ENCODE measurements at places on chromosomes 4 and X.
A peak's percentile ranks its signal among the peaks of the same experiment; 100 is the strongest.

DNA sequence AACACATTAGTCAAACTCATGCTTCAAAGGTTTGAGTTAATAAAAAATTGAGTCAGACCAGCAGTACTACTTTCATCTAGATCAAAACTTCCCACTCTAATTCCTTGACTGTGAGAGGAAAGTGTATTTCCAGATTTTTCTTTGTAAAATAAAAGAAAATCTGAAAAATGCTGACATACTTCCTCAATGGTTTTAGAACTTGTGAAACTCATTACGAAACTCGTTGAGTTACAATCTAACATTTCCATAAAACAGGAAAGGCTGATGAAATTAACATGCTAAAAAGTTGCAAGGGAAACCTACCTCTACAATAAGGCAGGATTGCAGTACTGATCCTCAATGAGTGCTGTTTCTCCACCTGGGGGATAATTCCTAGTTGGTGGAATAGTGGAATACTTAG is 217.8 kb upstream of the HCCS start:
- no peak for DNase-seq

- peak; percentile 86 for DNase-seq
Measured at GRCh38 chr4:24794916-24795665, at the start of gene SOD3. Gene SOD3, plus strand, starts transcription at chr4:24795573. Its CDS starts 3,949 bp downstream, at chr4:24799522.

DNA sequence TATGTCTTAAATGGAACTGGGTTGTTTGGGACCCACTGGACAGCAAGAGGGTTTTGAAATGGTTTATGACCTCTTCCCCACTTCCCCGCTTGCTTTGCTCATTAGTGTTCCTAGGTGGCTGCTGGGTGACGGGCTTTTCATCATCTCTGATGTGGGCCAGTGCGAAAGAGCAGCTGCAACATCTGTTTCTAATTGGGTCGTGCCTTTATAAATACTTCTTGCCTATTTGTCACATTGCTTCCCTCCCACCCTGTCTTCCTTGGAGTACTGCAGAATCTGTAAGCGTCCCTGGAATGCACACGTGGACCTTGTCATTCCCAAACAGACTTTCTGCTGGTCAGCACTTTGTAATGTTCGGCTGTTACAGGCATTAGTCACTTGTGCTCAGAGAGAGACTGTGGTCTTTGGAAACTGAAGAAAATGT is 35.2 kb downstream of the SEPTIN11 start:
- DNase-seq: peak; percentile 100

DNA sequence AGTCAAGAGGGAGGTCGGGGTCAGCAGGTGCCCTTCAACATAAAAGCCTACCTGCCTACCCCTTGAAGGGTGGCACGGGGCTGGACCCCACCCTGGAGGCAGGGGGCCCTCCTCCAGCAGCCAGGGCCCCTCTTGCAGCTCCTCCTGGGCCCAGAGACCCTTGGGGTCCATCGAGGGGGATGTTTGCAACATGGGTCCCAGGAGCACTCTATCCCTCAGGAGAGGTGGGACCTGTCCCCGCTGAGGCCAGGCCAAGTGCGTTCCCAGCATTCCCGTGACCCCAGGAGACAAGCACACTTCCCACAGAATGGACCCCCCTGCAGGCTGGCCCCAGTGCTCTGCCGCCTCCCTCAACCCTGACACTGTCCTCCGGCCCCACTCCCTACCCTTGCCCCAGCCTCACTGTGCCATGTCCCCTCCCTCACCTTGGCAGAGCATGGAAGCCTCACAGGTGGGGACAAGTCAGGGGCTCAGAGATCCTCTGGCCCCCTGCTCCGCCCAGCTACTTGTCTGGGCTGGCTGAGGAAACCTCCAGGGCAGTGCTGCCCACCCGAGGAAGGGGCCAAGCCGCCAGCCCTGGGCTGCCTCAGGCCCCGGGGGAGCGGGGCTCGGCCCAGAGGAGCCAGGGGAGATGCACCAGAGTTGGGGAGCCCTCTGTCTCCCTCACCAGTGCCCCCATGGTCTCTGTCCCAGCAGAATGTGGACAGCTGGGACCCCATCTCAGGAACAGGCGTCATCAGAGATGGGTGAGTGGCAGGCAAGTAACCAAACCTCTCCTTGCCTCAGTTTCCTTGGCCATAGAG is 2.2 kb downstream of the MXD4 start:
- DNase-seq: no peak

DNA sequence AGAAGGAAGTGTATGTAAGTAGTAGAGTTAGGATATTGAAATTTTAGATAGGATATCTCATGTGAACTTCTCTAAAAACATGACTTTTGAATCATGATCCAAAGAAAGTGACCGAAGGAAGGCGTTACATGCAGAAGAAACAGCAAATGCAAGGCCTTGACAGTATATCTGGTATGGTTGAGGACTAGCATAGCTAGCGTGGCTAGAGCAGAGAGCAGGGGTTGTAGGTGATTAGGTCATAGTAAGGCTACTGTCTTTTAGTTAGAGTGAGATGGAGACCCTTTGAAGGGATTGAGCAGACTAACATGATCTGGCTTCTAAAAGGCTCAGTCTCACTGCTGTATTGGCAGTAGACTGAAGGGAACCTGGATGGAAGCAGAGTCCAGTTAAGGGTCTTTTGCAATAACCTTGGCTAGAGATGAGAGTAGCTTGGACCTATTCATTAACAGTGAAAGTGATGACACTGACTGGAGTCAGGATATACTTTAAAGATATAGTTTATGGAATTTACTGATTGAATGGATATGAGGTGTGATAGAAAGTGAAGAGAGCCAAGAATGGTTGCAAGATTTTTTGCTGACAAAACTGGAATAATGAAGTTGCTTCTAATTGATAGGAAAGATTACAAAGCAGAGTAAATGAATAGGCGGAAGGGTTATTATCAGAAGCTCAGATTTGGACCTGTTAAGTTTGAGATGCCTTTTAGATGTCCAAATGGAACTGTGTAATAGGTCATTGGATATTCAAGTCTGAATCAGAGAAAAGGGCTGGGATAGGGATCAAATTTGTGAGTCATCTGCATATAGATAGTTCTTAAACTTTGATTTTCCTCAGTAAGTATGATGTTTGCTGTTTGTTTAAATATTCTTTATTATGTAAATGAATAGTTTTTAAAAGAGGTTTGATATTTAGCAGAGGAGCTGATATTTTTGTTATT is 59.8 kb downstream of the MRPL1 start:
- no peak for DNase-seq

DNA sequence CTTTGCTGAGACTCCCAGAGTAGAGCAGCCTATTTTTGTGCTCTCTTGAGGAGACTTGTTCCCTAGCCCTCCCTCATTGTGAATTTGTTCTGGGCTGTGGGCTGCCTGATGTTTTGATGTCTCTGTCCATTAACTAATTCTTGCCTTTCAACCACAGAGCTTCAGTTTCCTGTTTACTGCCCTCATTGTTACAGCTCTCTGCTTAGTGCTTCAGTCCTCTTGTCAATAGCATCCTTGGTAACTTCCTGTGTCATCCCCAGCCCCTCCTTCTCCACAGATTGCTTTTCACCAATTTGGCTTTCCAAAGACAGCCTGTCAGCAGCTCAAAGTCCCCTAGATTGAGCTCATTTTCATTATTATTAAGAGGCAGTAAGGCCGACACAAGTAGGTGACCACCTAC is 69.9 kb downstream of the COX7B2 start:
- DNase-seq: no peak

GRCh38 chrX:34656842-34657725 is at the start of gene TMEM47:
Gene TMEM47, minus strand, starts transcription at chrX:34657285. Its CDS starts 256 bp downstream, at chrX:34657029.
- peak; percentile 58 for DNase-seq

DNA sequence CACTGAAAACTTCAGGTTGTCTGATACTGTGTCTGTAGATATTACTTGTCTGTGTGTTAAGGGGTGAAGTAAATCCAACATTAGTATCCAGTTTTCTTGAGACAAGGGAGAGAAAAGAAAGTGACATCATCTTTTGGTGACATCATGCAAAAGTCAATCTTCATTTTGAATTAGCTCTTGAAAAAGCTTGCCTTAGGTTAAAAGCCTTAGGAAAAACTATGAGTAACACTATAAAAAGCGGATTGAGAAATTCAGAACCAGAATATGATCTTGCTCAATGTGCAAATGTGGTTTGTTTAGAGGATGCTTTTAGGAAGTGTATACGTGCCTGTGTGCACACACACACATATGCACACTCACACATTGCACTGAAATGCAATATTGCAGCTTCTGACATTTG is 345.8 kb upstream of the CASK start:
- DNase-seq: no peak

- DNase-seq: no peak
Measured at GRCh38 chrX:110412971-110413726, 54.5 kb downstream of the RTL9 start.

DNA sequence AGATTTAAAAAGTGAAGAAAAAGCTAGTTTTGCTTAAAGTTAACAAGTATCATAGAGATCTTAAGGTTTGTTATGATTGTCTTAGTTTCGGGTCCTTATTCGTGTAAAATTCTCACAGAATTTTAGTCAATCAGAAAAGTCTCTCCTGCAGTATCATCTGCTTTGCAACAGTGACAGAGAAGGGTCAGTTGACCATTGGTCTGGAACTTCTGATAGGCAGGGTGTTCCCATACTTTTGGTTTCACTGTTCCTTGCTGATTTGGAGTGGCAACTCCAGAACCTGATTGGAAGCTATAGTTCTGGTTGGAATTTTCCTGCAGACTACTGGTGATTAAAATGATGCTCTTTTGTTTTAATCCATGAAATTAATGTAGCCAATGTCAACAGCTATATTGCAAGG is 1.8 kb downstream of the IL15 start:
- no peak for DNase-seq

GRCh38 chrX:116881961-116882360 is 419.2 kb upstream of the CT83 start:
- no peak for DNase-seq

DNA sequence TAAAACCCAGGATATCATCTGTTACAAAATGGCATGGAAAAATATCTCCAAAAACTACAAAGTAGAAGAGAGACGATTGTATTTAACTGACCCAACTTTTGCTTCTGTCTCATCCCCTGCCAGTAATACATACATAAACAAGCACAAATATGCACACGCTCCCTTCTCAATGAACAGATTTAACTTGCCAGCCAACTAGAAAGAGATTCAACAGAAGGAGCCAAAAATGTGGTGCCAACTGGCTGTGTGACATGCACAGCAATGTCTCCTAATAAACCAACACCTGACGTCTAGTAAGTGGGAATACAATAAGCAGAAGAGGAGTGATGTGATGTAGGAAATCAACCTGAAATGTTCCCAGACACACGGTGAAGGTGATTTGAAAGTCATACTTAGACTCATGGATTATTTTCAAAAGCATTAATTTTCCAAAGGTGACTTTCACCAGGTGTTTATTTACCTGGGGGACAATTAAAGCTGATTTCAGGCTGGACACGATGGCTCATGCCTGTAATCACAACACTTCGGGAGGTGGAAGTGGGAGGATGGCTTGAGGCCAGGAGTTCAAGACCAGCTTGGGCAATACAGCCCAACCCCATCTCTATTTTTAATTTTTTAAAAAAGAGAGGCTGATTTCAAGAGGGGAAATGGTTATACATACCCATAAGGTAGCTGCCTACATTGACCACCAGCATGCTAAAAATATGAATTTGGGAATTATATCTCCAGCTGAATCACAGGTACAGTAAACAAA is 33.7 kb downstream of the SH3RF1 start:
- DNase-seq: no peak

GRCh38 chrX:118218079-118218478 is 101.5 kb upstream of the KLHL13 start:
- no peak for DNase-seq
